Amygdala (tissue), 56 donors: ENCODE measurements at places on chromosomes 16 and 17.

DNA sequence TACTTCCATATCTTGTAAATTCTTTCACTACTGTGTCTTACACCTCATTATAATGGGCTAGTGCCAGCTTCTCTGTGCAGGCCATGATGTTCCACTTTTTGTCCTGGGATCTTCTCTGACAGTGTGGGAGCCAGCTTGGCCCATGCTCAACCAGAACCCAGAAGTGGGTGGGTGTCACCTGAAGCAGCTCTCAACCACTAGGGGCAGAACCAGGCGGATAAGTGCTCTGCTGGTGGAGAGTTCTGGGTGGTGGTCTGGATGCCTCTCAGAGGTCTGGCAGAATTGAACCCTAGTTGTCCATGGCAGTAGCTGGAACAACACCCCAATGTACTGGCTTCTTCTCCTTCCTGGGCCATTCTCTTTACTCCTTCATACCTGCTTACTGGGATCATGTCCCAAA is 254.1 kb upstream of the N4BP1 start:
- DNase-seq: no peak

DNA sequence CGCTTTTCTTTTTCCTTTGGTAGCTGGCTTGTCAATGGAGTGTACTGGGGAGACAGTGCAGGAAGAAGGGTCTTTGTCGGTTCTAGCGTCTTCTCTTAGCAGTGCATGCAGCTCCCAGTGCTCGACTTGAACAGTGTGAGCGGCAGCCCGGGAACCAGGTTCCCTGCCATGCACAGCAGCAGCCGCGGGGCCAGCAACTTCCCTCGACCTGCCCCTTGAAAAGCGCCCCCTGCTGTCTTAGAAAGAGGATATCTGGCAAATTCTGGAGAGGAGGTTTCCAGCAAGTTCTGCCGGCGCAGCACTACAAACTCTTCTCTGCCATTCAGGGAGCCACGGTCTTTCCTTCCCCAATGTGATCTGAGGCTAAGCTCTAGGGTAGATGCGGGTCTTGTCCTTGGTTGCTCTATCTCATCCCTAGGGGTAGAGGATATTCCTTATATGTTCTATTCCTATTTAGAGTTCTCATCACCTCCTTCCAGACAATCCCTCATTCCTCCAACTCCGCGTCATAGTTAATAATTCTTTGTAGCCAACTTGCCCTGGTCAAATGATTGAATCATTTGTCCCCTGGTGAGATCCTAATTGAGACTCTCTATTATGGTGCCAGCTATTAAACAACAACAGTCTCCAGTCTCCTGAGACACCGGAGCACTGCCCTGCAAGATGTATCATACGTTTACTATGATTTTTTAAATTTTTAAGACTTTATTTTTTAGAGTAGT is 451.3 kb downstream of the PMP22 start:
- no peak for DNase-seq

DNA sequence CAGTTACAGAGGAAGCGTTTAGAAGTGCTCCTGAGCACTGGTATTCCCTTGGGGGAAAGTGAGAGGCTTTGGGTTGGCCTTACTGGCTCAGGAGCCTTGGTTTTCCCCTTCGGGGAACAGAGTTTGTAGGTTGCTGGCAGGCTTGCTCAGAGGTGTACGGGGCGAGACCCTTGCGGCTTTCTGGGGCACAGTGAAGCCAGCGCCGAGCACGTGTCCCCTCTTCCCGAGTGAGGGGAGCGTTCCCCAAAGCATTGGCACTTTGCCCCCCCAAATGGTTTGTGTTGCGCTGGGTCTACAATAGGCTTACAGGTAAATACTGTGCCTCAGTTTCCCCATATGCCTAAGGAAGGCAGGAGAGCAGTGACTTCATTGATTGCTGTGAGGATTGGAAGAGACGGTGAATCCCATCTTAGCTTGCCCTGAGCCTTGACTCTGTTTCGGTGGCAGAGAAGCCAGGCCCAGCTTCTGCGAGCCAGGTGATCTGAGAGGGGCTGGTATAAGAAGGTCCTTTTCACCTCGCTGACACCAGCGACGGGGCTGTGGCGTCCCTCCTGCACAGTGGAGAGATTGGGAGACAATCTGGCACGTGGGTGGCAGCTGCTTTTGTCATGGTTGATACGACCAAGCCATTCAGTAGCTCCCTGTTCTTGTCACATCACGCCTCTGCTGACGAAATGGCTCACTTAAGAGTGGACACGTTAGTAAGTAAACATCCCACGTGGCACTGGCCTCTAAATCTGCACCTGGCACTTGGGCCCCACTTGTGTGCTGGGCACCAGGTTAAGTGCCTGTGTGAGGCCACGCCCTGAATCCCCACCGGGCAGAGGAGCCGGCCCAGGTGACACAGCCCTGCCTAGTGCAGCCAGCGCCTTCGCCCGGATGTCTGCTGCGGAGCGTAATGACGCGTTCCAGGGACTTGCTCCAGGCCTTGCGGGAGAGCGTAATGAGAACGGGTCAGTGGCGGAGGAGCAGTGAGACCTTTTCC is 55.0 kb downstream of the MEAK7 start:
- DNase-seq: no peak

- DNase-seq: no peak
These were observed 3.6 kb downstream of the GSE1 start for GRCh38 chr16:85616607-85617321.

DNA sequence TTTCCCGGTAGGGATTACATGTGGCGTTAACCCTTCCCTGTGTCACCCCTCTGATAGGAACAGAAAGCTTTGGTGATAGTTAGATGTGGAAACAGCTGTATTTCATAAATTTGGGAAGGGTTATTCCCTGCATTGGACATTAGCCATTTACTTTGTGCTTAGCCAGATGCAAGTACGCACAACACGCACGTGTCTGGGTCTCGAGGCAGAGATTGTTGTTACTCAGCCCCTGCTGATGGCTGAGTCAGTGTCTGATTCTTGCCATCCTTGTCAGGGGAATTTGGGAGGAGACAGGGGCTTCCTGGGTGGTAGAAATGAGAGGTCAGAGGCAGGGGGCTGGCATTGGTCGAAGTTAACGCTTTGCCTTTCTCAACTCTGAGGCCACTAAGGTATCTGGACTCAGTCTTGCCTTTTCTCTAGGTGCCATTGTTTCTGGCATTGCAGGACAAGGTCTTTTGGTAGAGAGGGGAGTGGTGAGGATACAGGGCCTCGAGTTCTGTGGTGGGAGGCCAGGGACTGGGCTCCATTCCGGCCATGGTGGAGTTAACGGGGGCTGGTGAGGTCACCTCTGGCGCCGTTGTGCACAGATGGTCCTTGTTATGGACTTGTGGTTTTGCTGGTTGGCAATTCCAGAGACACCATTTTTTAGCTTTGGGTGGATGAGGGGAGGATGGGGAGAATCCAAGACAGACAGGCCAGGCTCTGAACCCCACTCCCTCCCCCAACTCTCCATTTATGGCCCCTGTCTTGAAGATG is 8.2 kb downstream of the MMP2 start:
- no peak for DNase-seq

DNA sequence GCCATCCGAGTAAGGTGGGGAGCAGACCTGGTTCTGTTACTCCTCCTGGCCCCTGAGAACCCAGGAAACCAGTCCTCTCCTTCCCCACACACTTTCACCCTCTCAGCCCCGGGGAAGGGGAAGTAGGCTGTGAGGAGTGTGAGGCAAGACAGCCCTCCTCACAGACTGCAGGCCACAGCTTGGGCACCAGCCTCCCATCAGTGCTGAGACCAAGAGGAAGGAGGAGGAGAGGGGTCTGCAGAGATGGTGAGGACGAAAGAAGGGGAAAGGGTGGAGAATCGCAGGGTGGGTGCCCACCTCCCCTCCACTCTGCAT is 7.0 kb downstream of the G6PC3 start:
- no peak for DNase-seq

GRCh38 chr17:17313350-17313991 is 10.3 kb downstream of the NT5M start:
- no peak for DNase-seq

DNA sequence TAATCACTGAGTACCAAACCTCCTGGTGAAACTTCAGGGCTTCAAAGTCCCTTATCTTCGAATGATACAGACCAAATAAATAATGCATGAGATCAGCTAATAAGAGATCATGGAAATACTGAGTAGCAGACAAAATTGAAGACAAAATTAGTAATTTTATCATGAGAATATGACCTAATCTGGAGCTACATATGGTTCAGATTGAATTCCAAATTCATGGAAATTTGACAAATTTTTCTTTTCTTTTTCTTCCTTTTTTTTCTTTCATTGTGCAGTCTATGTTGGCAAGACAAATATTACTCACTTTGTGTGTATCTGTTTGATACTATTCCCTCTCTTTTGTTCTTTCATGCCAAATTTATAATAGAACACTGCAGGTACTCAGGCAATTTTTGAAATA is 218.1 kb upstream of the KCNJ16 start:
- DNase-seq: no peak

GRCh38 chr16:142405-142967 is 4.0 kb upstream of the NPRL3 start:
- no peak for DNase-seq

DNA sequence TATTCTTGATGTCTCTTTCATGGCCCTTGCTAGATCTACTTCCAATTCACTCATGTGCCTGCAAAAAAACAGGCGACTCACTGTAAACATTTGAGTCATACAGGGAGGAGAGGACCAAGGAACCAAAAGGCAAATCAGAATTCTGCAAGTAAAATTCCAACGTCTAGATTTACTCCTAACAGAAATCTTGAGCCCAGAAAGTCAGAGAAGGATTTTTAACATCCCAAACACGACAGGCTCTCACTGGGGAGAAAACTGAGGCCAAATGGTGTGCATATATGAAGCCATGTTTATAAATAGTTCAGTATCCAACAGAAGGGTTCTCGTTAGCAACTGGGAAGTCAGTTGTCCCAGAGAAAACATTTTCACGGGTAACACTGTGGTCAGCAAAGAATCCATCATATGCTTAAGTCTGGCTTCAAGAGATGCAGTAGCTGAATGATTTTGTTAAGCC is 40.1 kb downstream of the LITAF start:
- DNase-seq: no peak

DNA sequence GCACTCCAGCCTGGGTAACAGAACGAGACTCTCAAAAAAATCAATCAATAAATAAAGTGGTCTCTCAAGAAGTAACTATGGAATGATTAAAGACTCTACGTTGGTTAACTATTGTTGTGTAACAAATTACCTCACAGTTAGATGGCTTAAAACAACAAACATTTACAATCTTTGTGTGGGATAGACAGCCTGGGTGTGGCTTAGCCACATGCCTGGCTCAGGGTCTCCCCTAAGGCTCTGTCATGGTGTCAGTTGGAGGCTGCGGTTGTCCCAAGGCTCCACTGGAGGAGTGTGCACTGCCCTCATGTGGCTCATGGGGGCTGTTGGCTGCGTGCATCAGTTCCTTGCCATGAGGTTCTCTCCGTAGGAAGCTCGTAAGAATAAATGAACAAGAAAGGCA is 294.5 kb downstream of the SNX29 start:
- DNase-seq: no peak

- DNase-seq: no peak
These were observed 55.8 kb downstream of the PECAM1 start for GRCh38 chr17:64334851-64335250.

GRCh38 chr17:7174603-7175326 is 4.4 kb downstream of the ASGR1 start:
- DNase-seq: no peak

- no peak for DNase-seq
These were observed 201.3 kb downstream of the CEP112 start for GRCh38 chr17:65990593-65990992.

DNA sequence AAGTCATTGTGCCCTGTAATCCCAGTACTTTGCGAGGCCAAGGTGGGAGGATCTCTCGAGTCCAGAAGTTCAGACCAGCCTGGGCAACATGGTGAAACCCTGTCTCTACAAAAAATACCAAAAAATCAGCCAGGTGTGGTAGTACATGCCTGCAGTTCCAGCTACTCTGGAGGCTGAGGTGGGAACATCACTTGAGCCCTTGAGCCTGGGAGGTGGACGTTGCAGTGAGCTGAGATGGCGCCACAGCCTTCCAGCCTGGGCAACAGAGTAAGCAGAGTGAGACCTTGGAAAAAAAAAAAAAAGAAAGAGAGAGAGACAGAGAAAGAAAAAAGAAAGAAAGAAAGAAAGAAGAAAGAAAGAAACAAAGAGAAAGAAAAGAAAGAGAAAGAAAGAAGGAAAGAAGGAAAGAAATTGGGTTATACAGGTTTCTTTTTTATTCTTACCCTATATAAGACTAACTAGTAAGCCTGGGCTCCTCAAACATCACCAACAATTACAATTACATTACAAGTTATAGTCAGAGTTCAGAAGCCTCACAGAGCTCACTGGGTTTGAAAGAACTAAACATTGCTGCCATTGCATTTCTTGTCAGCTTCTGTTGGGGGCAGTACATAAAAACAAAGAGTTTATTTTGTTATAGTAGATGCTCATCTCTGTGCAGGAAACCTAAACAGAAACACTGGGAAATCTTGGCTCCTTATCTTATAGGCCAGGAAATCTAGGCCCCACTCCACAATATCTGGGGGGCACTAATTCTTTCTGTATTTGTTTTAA is 6.7 kb upstream of the ABCA9 start:
- DNase-seq: no peak

- DNase-seq: no peak
These were observed 37.4 kb upstream of the CDH13 start for GRCh38 chr16:82589407-82589806.

DNA sequence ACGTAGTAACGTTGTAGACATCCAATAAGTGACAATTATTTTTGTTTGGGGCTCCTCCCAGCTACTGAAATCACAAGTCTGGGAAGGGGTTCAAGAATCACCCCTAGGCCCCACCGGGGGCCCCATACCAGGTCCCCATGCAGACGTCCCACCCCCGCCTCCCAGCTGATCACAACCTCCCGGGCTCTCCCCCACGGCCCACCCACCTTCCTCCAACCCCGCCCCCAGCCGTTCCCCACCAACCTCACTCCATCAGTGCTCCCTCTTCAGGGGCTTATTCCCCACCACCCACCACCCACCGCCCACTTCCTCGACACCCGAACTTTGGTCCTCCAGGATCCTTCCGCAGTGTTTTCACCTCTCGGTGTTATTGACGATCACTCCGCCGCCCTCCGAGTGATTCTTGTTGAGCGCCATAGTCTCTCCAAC is 240 bp downstream of the WBP2 start:
- no peak for DNase-seq

GRCh38 chr16:75227361-75228142 is 8.8 kb downstream of the CTRB1 start:
- DNase-seq: no peak

GRCh38 chr16:54937671-54938211 is 7.1 kb downstream of the IRX5 start:
- no peak for DNase-seq

DNA sequence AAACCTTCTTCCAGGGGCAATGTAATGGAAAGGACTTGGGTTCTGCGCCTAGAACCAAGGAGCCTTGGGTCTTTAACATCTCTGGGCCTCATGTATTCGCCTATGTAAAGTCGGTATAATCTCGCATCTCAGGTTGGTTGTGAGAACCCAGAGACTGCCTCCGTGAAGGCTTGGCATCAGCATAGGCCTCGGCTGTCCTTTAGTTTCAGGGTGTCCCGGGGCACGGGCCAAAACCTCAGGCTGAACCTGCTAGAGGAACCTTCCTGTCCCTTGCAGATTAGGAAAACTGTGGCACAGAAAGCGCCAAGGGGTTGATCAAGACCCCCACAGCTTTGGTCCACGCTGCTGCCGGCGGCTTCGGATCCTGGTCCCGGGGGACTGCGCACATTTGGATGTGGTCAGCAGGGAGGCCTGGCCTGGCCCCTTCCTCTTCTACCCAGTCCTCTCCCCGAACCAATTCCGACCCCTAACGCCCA is 772 bp upstream of the PHAF1 start:
- no peak for DNase-seq
